ENCODE measurements at places on chromosomes 12 and 14.

DNA sequence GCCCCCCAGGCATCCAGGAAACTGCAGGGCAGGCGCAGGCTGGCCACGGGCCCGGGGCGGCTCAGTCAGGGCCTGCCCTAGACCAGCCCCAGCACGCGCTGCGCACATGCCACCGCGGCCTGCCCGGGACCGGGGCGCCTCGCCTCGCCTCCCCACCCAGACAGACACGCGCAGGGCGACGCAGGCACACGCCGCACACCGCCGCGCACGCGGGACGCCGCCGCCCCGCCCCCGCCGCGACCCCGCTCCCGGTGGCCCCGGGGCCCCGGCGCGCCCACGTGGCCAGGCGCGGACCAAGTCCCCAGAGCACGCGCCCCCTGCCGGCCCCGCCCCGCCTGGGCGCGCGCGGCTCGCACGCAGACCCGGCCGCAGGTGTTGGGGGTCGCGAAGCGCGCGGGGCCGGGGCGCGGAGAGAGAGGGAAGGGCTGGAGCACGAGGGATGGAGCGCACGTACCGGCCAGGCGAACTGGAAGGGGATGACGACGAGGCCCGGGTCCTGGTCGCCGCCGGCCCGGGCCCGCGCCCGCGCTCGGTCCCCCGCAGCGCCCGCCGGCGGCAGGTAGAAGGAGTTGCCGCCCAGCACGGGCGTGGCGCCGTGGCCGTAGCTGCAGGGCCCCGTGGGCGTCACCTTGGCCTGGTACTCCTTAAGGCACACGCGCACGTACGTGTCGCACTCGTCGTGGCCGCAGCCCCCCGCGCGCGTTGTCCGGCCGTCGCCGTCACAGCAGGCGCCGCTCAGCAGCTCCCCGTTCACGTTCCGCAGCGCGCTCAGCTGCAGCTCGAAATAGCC, 1.1 kb downstream of the JAG2 start:
- no peak for DNase-seq

- DNase-seq, result peak; percentile 46
Observed at GRCh38 chr12:4115570-4115969, 158.0 kb upstream of the CCND2 start.

DNA sequence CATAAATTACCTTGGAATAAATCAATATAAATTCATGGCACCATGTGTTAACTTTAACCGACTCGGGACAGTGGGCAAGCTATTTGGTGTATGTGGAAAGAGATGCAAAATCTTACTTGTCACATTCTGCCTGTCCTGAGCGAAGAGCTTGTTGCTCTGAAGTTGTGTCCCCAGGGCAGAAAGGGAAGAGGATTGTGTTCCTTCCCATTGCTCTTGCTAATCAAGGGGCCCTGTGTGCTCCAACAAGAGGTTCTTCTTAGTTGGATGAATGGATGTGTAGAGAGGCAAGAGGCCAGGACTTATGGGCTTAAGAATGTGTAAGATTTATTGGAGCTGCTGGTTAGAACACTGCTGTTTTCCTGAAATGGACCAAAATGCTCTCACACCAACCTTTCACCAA, 36.5 kb upstream of the FRS2 start:
- DNase-seq, result no peak

GRCh38 chr12:125072496-125072895, 7.3 kb downstream of the AACS start:
- DNase-seq, result no peak

- no peak for DNase-seq
Observed at GRCh38 chr14:83709116-83709515, 1820.8 kb upstream of the FLRT2 start.

- no peak for DNase-seq
Observed at GRCh38 chr12:8078916-8079315, 3.2 kb upstream of the NECAP1 start.

DNA sequence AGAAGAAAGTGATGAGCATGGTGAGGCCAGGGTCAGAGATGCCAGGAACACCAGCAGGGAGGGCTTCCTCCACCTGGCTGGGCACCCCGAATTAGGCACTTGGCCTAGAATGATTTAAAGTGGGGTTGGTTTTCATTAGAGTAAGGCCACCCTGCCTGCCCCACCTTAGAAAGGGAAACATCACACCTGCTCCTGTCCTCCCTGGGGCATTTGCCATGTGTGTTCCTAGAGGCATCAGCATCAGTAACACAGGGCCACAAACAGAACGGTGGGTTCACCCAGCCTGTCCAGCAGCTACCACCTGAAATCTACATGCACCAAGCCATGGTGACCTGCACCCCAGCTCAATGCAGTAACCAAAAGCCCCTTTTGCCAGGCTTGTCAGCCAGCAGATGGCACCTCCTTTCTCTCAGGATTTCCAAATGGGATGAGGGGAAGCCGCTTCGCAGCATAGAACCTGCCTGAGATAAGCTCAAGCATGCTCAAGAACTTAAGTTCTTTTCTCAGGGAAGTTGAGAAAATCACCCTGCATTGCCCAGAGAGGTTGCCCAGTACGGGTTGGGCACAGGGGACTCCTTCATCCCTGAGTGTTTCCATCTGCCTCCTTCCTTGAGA, 338.8 kb downstream of the DPF3 start:
- no peak for DNase-seq

GRCh38 chr12:42979746-42980145, 390.2 kb upstream of the PRICKLE1 start:
- no peak for DNase-seq

- no peak for DNase-seq
Observed at GRCh38 chr12:106309671-106310505, 7.4 kb downstream of the TCP11L2 start.

DNA sequence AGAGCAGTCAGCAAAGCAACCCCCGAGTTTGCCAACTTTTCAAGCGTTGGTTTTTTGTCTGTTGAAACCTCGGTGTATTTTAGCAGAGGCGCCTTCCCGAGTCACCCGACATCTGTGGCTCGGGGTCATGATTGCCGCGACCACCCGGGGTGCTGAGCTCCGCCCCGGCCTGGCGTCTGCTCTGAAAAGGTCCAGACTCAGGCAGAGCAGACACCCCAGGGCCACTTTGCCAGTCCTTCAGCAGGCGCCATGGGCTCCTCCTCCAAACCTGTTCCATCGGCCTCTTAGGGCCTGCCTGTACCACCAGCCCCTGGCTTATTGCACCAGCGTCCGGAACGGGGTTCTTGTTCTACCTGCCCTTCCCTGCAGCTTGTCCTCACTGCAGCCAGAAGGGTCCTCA, 19.1 kb downstream of the ANKRD9 start:
- no peak for DNase-seq

DNA sequence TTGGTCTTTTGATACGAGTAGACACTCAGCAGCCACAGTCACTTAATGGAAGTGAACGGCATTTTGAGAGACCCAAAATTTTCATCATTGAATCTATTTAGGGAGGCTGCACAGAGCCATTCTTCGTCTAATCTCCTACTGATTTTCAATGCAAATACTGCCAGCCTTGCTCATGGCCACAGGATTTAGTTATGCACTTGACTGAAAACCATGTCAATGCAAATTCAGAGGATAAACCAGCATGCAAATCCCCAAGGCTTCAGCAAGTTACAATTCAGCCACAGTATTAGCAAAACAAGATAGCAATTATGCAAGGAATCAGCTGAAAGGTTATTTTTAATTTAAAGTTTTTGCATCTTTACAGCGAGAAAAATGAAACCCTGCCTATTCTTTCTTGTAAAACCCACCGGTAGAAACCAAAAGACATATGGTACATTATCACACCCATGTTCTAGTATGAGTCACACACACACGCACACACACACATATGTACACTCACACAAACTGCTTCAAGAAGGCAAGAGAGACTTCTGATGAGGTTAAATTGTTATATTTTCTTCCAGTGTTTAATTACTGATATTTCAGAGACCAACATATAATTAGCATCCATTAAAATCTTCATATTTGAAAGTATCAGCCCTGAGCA, 985.3 kb upstream of the FLRT2 start:
- no peak for DNase-seq

GRCh38 chr12:106062693-106063092, 76.1 kb downstream of the NUAK1 start:
- DNase-seq, result no peak

DNA sequence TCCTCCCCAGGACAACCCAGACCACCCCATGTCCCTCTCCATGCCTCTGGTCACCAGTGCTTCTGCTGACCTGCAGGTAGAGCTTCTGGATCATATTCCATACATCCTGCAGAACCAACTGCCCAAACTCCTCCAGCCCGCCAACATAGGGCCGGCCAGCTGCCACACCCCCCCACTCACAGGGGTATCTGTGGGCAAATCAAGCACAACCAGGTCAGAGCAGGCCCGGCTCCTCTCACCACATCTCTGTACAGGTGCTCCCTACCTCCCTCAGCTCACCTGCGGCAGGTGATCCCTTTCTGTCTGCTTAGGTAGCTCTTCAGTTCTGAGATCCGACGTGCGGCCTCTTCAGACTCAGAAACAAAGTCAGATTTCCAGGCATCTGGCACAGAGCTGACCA, 29.0 kb downstream of the TEP1 start:
- no peak for DNase-seq

GRCh38 chr12:132003846-132004245, 54.1 kb downstream of the EP400 start:
- DNase-seq, result no peak

DNA sequence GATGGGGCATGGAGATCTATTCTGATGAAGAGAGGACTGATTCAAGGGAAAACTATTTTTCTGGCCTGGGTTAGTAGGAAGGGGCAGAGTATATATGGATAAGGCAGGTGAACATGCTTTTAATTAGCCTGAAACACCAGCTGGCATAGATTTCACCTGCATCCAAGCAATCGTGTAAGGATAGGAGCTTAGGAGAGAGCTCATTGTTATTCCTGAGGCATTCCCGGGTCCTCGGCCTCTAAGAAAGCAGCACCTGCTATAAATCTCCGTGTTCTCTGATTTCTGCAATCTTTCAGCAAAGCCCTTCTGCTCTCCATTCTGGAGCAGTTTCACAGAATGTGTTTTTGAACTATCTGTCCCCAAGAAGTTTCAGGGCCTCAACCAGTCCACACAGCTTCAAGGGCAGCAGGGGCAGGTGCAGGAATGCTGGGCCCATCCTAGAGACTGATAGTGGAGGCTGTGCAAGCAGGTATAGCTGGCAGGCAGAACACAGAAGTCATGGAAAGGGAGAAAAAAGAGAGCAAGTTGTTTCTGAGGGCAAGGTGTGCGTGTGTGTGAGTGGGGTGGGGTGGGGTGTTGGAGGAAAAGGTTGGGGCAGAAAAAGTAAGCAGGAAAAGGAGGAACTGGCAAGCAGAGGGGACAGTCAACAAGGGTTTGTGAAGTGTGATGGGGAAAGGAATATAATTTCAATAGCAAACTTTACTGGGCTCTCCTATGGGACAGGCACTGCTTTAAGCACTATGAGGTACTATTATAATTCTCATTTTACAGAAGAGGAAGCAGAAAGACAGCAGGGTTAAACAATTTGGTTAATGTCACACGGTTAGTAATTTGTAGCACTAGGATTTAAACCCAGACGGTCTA, 203.7 kb upstream of the SSTR1 start:
- no peak for DNase-seq

- no peak for DNase-seq
Observed at GRCh38 chr12:19140381-19141236, 11.1 kb downstream of the PLEKHA5 start.

DNA sequence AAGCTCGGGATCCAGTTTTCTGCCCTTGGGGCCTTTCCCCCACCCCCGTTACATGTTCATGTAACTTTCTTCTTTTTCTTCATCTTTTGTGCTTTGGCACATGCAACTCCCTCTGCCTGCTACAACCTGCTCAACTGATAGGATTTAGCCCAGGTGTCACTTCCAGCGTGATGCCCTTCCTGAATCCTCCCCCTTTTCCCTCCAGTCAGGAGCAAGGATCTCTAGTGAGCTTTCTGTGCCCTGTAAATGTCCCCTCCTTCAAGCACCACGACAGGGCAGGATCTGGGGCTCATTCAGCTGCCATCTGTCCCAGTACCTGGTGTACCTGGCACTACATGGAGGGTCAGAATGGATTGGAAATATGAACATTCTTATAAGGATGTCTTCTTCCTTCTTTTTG, 15.3 kb downstream of the PELI2 start:
- no peak for DNase-seq

- DNase-seq, result no peak
Observed at GRCh38 chr12:108822497-108823205, 34.7 kb downstream of the SSH1 start.

- DNase-seq, result no peak
Observed at GRCh38 chr12:96994900-96995299, 87.8 kb downstream of the NEDD1 start.

GRCh38 chr12:14710632-14711320, 14.4 kb upstream of the GUCY2C start:
- DNase-seq, result no peak

DNA sequence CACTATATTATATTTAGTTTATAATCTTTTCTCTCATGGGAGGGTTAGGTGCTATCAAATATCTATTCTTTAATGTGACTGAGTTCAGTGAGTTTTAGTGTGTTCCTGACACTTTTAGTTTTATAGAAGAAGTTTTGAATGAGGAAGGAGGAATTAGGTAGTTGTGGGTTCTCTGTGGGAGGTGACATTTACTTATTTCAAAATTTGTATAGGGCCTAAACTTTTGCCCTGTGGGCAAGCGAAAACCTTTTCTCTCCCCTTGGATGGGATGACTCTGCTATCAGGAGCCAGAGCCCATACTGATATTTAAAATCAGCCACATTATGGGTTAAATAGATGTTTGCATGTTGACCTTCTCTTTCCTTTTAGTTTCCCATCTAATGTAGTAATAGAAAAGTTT, 43.6 kb downstream of the SPATS2 start:
- no peak for DNase-seq

DNA sequence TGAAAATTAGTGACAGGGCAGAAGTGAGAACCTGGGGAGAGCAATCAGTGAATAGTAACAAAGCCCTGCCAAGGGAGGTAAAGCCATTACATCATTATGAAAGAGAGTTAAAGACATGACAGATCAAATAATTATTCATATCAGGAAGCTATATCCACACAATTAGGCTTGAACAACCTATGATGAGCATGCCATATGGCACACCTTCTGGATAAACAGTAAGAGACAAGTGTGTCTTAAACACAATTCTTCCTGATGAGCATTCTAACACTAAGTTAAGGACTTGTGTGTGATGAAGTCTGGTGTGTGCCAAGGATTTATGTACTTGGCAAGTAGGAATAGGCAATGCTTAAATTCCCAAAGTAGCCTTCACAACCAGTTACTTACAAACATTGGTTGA, 76.1 kb downstream of the GALNT4 start:
- DNase-seq, result no peak

DNA sequence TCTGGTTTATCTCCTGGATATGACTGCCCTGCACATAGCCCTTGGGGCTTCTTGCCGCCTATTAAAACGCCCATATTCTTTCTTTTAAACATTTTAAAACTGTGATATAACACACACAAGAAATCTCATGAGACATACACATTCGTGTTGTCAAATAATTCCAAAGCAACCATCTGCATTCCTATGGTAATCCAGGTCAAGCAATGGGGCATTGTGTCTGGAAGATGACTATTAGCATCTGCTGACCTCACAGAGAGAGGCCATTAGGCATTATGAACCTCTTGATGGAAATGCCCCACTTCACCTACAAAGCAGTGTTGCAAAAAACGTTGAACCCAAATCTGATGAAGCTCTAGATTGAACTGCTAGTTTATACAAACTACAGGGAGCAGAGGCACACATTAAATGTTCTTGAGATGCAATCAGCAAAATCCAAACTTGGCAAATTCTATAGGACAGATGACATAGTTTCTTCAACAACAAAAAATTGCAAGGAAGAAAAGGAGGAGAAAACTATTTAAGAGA, 513.8 kb upstream of the CCDC196 start:
- DNase-seq, result no peak

GRCh38 chr14:68458840-68459469, 333.9 kb downstream of the ZFP36L1 start:
- DNase-seq, result no peak
